Astrocyte of the hippocampus (primary cell): ENCODE measurements at places on chromosomes 7 and 10.

DNA sequence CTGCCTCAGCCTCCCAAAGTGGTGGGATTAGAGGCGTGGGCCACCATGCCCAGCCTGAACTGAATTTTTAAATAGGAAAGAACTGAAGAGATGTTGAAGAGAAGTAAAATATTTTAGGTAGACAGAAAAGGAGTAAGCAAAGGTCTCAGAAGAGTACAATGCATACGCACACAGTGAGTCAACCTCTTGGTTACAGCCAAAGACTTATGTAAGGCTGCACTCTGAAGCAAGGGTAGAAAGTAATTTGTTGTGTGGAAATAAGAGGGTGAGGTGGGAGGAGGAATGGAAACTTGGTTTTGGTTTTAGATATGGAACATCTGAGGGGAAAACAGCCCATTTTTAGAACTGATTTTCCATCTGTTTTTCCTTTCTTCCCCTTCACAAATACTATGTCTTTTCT lies 17.6 kb downstream of the KRIT1 start:
- no peak for DNase-seq

DNA sequence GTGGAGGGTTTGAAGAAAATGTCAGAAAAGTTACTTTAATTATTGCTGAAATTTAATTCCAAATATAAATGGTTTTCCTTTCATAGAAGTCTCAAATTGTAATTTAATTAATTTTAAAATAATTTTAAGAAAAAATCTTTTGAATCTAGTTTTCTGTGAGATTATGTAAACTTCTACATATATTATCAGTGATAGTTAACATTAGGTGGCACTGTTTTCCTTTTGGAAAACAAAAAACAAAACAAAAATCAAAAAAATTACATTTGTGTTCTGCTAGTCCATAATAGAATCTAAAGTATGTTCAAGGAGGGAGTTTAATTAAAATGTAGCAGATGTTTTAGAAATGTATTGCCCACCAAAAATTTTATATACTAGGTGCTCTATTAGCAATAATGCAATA lies 1456.7 kb downstream of the REEP3 start:
- DNase-seq: no peak

DNA sequence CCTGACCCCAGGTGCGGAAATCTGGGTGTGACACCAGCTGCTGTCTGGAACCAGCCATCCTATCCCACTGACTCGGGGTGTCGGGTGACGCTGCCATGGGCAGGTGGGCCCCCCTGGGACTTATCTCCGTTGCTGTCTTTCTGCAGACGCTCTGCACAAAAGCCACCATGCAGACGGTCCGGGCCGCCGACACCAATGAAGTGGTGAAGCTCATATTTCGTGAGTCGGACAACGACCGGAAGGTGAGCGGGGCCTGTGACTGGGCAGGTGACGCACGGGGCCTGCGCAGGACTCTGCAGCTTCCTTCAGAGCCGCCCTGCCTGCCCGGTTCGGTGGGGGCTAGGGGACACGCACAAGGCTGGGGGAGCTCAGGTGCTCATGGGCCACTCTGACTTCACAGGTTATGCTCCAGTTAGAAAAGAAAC lies 36.6 kb downstream of the NKX6-2 start:
- DNase-seq: no peak

DNA sequence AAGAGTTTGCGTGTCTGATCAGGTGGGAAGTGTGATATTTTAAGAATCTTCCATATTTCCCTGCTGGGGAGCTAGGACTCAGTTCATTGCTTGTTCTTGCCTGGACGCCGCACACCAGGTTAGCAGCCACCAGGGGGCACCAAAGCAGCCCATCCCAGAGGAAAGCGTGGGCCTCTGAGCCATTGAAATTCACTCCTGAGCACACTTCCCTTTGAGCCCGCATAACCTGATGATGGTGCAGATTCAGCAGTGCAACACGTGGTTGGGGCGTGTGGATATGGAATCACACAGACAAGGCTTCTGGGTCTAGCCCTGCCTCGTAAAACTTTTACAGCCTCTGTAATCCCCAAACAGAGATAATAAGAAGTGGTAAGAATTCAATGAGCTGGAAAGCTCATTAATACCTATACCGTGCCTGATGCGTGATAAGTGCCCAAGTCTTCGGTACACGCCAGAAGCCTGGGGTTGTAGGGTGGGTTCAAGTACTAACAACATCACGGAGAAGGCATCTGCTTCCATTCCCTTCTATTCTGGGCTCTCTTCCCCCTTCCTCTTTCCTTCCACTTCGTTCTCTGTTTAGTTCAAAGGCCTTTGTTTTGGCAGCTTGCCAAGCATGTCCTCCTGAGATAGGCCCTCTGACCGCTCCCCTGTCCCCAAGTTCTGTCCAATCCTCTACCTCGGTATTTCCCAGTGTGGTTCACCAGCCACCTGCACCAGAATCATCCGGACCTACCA lies 130.1 kb upstream of the KMT2E start:
- DNase-seq: peak; percentile 85

DNA sequence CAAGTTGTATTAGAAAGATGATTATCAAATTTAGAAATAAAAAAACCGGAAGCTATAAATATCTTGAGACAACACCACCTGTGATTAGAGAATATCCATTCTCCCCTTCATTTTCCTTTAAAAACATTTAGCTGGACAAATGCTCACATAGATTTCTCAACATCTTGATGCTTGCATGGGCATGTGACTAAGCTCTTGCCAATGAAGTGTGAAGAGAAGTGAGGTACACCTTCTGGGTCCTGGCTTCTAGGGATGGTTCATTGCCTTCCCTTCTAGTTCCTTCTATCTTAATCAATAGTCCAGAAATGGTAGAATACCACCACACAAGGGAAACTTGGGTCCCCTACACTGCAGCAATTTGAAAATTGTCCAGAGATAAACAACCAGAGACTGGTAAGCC lies 41.0 kb downstream of the WAPL start:
- DNase-seq: no peak

DNA sequence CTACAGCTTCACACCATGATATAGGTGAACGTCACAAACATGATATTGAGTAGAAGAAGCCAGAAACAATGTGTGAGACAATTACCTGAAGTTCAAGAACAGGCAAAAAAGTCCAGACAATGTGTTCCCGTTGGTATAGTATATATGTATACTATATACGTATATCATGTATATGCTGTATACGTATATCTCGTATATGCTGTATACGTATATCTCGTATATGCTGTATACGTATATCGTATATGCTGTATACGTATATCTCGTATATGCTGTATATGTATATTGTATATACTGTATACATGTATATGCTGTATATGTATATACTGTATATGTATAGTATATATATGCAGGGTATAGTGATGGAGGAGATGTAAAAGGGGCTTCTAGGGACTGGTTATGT lies 10.8 kb downstream of the ZSCAN25 start:
- DNase-seq: no peak

- DNase-seq: no peak
Measured at GRCh38 chr10:132181691-132182425, 4.9 kb upstream of the DPYSL4 start.

- DNase-seq: no peak
Measured at GRCh38 chr7:98640375-98640774, 23.3 kb downstream of the NPTX2 start.

- no peak for DNase-seq
Measured at GRCh38 chr7:47358357-47358756, 223.6 kb downstream of the TNS3 start.

DNA sequence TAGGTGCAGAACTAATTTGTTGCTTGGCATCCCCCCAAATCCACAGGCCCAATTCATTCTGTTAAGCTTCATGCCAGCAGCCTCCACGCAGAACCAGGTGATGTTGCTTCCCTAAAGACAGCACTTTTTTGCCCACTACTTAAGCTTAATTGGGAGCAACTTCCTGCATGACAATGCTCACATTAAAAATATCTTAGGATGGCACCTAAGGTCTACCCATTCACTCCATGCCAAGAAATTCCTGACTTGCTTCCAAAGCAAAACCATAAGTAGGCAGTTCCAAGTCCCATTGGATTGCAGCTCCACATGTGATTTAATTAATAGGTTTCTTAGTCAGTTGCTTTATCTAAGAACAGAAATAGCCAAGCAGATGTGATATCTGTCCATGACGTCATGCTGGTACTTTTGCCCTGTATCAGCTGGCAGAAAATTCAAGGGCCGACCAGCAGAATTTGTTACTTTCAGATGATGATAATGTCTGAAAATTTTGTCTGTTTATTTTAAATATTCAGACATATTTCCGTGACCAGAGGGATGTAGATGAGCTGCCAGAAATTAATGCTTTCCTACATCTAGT lies 325.5 kb downstream of the LHFPL3 start:
- peak; percentile 50 for DNase-seq

DNA sequence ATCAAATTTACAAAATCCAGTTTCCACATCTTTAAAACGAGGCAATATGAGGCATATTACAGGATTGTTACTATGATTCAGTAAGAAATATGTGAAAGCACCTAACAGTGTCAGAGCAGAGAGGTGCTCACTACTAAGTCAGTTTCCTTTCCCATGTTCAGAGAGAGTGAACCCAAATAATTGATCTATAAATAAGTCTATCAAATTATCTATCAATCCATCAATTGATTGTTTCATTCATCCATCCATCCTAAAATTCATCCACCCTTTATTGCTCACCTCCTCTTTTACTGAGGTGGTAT lies 340.8 kb downstream of the SUGCT start:
- no peak for DNase-seq

DNA sequence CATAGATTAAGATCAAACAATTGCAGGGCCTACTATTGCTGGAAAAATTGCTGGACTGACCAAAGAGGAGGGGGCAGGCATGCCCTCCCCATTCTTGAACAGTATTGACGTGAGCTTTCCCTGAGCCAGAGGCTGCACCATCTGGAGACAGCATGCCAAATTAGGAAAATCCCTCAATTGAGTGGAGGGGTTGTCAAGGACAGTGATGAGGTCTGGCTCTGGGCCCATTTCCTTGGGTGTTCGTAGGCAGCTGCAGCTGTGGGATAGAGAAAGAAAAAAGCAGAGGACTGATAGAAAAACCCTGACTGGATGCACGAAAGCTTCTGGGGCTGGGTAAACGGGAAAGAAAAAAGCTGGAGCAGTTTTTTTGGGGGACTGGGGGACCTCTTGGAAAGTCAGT lies 22.8 kb upstream of the ORC5 start:
- peak; percentile 17 for DNase-seq

DNA sequence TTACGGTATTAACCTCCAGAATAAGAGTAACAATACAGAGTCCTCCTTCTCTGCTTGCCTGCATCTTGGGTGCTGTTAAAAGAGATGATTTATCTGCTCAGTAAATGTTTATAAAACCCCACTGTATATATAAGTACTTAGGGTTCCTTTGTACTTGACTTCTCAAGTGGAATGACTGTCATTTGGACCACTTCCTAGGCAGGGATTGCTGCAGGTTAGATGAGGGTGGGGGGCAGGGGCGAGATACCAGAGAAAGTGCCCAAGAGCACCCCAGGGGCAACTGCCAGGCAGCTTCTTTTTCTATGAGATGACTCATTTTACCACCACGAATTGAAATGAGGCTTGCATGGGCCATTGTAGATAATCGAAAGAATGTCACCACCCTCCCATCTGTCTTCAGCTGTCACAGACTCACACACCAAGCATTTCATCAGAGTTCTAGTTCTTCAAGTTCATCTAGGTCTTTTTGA lies 421.9 kb upstream of the GALNT17 start:
- DNase-seq: peak; percentile 90

DNA sequence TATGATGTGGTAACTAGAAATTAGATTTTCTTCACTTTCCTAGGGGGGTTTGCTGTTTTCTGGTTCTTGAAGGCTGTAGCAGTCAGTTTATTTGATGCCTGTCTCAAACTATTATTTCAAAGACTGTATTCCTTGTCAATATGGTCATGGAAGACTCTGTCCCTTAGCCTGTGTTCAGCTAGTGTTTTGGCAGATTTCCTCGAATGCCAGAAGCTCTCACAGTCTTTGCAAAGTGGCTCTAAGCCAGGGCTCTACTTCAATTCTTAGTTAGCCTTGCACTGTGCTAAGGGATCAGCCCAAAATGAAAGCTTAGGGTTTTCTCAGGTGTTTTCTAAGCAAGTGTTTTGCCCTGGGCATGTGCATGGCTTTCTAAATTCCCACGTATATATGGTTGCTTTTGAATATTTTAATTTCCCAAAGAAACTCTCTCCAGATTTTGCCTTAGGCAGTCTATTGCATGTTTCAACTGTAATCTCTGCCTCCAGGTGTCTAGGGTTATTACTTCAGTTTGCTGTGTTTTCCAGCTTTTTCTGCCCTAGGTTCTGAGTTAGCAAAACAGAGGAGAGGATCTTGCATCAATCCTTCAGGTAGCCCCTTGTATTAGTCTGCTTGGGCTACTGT lies 7.2 kb upstream of the C1GALT1 start:
- DNase-seq: peak; percentile 49

- DNase-seq: peak; percentile 83
Measured at GRCh38 chr7:24378871-24379616, 95.1 kb downstream of the NPY start.
